Activated naive CD8-positive, alpha-beta T cell treated with anti-CD3 and anti-CD28 coated beads for 36 hours (primary cell): ENCODE measurements at places on chromosomes 4 and X. TPM values are rescaled to one million over a fixed set of nuclear protein-coding genes. Genes with fewer than 3 reads are reported as not detected.

Gene MSMO1
- 29.2 TPM for total RNA-seq

Gene CT45A2
- total RNA-seq, result not detected

Gene SSX3
- total RNA-seq, result not detected

Gene PGK1
- total RNA-seq, result 1,246 TPM

Gene FGF16
- 0.12 TPM for total RNA-seq

Gene PHOX2B
- total RNA-seq, result not detected

Gene PLCXD1
- 43.1 TPM for total RNA-seq

Gene FAT1
- 0.02 TPM for total RNA-seq

Gene RRH
- not detected for total RNA-seq

Gene PPP1R2C
- not detected for total RNA-seq

Gene TLR7
- total RNA-seq, result 0.21 TPM

Gene TMEM187
- total RNA-seq, result 3.4 TPM

Gene FGFBP1
- total RNA-seq, result not detected

Gene FGF2
- 2.7 TPM for total RNA-seq

Gene AKAP4
- total RNA-seq, result not detected

Gene CD38
- total RNA-seq, result 42.1 TPM

- DNase-seq, result no peak
Measured at GRCh38 chr4:52126966-52127365, 75.9 kb downstream of the SPATA18 start.

DNA sequence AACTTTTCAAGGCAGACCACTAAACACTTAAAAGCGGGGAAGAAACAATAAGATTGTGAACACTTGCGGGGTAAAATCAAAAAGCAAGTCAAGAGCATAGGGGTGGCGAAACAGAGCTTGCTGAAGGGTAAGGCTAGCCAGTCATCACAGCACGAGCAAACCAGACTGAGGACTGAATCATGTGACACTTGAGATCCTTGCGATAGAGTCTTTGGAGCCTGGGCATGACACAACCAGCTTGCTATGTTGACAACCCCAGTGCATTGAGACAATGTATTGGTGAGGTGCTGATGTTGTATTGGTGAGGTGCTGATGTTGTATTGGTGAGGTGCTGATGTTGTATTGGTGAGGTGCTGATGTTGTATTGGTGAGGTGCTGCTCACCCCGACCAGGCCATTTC lies 72.3 kb downstream of the SLIT2 start:
- no peak for DNase-seq

- no peak for DNase-seq
Measured at GRCh38 chr4:4831825-4832224, 27.6 kb upstream of the MSX1 start.

DNA sequence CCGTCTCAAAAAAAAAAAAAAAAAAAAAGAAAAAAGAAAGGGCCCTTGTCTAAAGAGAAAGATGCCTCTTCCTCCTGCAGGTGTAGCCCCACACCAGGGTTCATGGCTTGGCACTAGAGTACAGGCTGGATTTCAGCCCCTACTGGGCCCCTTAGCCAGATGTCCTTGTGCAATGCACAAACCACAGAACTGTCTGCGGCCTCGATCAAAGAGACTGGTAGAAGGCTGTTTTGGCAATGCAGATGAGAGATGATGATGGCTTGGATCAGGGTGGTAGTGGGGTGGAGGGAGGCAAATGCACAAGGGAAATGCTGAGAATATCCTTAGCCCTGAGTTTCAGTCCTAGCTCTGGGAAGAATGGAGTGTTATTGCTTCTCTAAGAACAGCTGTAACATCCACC lies 26.5 kb upstream of the TSR2 start:
- DNase-seq, result no peak

DNA sequence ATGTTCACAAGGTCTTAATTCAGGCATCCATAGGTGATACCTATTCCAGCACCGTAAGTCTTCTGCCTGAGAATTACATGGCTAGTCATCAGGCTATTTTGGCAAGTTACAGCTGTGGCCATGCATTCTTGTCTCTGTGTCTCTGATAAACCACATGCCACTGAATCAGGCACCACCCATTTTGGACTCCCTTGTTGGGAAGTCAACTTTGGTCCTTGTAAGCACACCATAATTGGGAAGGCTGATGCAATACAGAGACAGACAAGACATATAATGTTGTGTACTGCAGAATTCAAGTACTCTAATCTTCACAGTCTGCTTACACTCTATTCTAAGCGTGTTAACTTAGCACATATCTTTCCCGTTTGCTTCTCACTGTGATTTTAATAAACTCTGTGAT lies 483.7 kb upstream of the FTHL17 start:
- no peak for DNase-seq

DNA sequence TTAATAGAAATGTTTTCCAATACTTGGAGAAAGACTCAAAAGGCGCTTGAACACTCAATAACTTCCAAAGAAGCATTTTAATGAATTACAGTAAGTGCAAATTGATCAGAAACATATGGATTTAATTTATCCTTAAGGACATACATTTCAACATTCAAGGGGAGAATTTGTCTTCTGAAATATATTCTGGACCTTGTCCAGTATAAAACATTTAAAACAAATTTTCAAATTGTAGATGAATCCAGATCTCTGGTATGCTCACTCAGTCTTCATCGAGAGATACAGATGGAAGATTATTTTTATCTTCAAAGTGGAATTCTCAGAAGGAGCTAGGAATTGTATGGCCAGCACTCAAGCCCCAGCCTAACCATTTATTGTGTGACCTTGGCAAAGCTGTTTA lies 310.4 kb downstream of the ZNF674 start:
- DNase-seq, result no peak

DNA sequence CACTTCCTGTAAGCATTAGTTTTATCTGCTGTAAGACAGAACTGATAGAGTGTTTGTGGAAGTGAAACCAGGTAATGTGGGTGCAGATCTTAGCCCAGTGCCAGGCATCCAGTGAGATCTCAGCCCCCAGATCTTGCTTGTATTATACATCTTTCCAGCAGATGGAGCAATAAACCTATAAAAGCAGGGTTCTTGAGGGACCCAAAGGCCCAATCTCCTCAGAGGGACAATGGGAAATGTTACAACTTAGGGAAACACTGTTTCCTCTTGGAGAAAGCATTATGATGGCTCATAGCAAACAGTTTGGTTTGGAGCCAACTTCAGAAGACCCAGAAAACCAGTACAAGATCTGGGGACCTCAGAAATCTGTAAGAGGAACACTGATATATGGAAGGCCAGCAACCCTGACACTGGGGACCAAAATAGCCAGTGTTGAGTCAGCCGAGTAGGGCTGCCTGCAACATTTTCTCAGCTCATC lies 206.3 kb downstream of the SLC7A11 start:
- DNase-seq, result no peak

GRCh38 chr4:62640296-62640695 lies 1440.2 kb downstream of the ADGRL3 start:
- no peak for DNase-seq

DNA sequence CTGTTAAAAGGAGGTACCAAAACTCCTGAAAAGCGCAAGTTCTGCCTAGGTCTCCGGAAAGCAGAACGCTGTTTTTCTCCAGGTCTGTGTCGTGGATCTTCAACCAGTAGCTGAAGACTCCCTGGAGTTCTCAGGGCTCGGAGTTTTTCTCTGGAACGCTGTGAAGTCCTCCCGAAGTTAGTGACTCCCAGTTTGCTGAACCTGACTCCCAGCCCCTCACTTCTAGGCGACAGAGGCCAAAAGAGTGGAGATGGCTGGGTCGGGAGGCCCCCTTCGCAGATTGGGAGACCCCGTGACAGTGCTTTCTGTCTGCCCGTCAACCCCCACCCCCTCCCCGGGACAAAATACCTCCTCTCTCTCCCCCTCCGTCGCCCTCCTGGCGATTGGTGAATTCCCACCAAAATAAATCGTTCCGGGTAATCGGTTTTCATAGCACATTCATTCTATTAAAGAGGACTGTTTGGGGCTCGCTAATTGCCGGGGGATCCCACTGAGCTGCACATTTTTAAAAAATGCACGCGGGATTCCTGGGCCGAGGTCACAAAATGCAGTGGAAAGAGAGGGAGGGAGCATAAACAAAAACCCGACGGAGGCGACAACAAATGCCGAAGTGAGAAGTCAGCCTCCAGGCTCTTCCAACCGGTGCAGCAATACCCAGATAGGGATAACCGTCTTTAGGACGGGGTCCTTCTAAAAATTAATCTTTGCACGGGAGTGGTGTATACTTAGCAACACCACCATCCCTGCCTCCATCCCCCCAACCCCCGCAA lies 4.0 kb upstream of the MSX1 start:
- DNase-seq, result no peak

DNA sequence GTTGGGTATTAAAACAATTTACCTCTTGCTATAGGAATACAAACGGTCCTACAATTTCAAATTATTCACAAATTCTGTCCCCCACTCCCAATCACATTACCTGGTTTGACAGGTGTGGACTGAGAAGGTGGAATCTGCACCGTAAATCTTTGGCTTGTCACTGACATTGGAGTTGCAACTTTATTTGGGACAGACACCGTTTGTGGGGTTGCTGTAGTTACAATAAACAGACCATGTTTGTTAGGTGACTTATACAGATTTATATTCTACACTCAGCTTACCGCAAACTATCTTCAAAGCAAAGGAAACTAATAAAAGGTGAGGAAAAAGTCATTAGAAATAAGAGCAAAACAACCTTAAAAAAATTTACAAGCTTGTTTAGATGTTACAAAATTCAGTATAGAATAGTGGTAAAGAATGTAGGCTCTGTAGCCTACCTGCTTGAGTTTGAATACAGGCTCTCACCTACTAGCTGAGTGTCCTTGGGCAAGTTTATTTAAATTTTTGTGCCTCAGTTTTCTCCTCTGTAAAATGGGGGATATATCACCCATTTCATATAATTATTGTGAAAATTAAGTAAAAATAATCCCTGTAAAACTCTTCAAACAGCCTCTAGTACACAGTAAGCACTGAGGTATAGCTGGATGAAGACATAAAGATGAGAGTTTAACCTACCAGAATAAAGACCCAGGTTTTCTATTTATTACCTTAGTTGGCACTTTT lies 6.1 kb downstream of the TAF9B start:
- DNase-seq, result no peak

- DNase-seq, result no peak
Measured at GRCh38 chr4:10346023-10346422, 111.2 kb downstream of the ZNF518B start.

GRCh38 chr4:2275546-2276251 lies 13.8 kb upstream of the MXD4 start:
- DNase-seq, result no peak

- peak; percentile 24 for DNase-seq
Measured at GRCh38 chr4:88008122-88008742, 797 bp downstream of the PKD2 start.

GRCh38 chr4:145525291-145525740 lies 43.7 kb downstream of the SMAD1 start:
- DNase-seq, result no peak

- no peak for DNase-seq
Measured at GRCh38 chrX:94942603-94943002, 1268.6 kb downstream of the FAM133A start.

DNA sequence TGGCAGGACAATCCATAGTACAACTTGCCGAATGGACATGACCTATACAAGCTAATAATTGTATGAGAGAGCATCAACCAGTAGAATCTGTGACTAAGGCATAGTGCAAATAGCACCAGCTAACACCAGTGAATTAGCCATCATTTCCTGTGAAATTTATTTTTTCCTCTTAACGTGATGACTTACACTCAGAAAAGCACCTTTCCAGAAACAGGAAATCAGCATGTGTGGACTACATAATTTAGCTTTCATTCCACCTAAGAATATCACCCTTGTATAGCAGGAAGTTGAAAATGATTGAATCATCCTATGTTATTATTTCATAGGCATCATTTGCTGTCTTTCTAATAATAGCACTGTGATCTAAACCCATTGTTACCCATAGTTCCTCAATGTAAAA lies 1393.4 kb upstream of the PCDH7 start:
- no peak for DNase-seq

DNA sequence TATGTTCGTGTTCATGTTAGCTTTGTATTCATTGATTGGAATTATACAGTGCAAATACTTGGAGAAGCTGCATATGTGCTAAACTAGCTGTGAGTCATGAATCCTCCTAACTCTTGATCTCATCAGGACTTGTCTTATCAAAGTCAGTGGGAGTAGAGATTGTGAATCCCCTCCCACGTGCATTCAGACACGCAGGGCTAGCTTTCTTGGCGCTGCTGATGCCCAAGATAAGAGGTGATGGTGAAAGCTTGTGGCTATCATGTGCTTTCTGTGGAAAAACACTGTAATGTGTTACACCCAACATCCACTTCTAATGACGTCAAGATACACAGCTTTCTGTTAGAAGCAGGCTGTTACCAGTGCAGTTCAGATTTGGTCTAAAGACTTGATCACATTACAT lies 348.7 kb upstream of the HAND2 start:
- DNase-seq, result no peak

- DNase-seq, result no peak
Measured at GRCh38 chr4:42845586-42845985, 46.9 kb upstream of the GRXCR1 start.

GRCh38 chrX:141638550-141638949 lies 49.0 kb downstream of the SPANXA2 start:
- DNase-seq, result no peak

DNA sequence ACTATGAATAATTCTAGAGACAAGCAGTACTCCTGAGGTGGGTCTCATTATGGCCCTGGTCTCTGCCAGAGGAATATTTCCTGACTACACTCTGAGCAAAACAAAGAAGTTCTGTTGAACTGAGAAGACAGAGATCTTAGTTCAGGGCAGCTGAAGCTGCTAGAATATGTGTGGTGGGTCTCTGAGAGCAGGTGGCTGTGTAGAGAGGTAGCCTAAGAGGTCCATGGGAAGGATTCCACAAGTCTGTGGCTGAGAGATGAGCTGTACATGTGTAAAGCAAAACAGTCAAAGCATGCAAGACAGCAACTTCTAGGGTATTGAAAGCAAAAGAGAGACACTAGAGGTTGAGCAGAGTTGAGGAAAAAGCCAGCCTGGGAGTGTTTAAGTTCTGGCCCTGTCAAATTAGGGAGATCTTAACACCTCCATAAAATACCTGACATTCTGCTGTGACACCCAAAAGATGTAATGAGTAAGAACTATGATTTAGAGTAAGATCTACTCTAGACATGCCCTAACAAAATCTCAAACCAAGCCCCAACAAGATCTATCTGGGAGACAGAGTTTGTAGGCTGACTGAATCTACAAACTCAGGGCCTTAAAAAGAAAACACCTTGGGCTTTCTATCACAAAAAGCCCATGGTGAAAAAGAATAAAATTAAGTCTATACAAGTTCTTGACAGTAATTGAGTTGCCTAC lies 274.4 kb downstream of the BANK1 start:
- DNase-seq, result no peak

- DNase-seq, result no peak
Measured at GRCh38 chr4:48175806-48176205, 41.8 kb upstream of the TXK start.

- DNase-seq, result no peak
Measured at GRCh38 chr4:90160044-90160443, 32.9 kb downstream of the CCSER1 start.

DNA sequence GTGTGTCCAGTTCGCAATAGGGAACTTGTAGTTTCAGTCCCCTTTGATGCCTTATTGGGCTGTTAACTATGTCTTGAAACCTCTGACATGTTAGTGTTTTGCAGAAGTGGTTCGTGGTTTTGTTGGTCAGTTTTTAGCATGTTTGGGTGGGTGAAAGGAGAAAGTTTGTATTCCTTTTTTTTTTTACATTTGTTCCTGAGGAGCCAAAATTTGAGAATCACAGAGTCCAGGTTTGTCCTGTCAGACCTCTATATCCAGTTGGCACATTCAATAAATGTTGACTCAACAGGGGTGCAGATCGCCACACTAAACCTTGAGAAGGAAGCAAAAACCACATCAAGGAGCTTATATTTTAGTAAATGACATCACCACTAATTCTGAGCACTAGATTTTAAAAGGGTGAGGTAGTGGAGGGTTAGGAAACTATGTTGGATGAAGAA lies 26.2 kb downstream of the DLG3 start:
- no peak for DNase-seq
